ENCODE measurements at places on chromosomes 16 and 17.
A peak's percentile ranks its signal among the peaks of the same experiment; 100 is the strongest.

- DNase-seq: peak; percentile 86
These were observed 641 bp upstream of the CBX2 start for GRCh38 chr17:79777120-79777893.

DNA sequence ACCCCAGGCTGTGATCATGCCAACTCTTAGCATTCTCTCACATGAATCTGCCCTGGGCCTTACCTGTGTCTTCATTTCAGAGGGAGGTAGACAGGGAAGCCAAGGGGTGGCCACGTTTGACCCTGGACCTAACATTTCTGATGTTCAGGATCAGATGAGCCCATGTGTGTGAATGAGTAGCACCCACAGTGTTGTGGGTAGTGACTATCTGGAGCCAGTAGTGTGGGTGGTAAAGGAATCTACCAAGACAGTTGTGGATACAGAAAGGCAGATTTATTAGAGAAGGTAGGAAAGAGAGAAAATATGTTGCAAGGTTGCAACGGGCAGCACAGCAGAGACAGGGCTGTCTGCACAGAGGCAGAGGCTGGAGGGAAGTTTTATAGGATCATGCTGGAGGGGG is 60.5 kb downstream of the TK2 start:
- DNase-seq: no peak

- no peak for DNase-seq
These were observed 96.4 kb upstream of the C16orf82 start for GRCh38 chr16:26970292-26970691.

DNA sequence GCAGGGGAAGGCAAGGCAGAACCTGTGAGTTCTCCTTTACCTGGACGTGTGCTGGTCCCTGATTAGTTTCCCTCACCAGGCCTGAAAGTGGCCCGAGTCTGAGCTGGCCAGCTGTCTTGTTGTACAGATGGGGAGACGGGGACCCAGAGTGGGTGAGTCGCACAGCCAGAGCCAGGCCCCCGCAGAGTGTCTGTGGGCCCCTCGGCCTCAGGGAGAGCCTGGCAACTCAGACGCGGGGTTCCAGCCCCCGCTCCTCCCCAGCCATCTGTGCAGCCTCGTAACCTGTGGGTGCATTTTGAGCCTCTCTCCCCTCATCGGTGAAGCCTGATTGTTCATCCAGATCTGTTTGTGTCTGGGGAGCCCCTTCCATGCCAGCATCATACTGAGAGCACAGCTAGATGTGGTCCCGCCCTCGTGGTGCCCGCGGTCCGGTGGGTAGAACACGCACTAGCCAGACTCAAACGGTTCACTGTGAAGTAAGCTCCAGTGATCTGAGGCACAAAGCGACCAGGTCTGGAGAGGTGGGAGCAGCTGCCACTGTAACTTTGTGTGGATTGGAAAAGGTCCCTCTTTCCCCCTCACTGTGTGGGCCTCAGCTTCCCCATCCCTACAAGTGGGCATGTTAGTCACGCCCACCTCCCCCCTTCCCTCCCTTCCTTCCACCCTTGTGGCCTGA is 6.0 kb upstream of the NDRG4 start:
- no peak for DNase-seq

DNA sequence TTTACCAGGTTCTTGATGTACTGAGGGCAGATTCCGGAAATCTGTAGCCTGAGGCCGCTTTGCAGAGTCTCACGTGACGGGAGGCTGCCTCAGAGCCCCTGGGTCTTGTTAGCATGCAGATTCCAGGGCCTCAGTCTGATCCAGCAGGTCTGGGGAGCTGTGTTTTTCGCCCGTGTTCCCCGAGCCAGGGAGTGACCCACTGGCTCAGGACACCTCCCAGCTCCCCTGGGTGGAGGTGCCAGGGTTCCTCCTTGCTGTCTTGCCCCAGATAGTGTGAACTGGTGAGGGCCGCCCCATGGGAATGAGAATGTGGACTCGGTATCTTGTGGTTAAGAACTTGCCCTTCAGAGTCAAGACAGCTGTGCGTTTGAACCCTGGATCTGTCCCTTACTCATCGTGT is 98.6 kb downstream of the OR1D5 start:
- DNase-seq: no peak

DNA sequence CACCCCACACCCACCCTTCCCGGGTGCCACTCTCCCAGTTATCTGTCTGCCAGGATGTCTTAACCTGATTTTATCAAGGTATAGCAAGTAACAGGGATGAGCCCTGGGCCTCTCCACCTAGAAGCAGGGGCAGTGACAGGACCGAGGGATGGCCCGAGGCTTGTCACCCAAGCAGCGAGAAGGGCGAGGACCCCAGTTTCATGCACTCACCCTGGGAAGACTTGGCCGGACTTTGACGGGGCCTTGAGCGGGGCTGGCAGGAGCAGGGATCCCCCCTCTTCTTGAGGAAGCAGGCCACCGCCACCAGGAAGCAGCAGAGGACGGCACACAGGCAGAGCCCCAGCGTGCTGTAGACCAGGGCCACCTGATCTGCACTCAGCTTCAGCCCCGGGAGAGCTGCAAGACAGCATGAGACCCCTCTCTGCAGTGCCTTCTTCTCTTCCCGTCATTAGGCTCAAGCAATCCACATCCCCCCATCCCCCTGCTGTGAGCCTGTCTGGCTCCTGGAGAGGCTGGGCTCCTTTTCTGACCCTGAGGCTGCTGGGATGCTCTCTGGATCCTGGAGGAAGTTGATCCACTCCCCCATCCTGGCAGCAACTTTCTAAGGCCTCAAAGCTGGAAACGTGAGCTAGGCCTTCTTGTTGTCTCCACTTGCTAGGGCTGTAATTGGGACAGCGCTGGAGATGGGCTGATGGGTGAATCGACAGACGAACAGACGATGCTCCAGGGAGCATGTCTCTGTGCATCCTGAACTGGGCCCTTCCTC is 31.6 kb downstream of the TNFRSF13B start:
- DNase-seq: no peak

DNA sequence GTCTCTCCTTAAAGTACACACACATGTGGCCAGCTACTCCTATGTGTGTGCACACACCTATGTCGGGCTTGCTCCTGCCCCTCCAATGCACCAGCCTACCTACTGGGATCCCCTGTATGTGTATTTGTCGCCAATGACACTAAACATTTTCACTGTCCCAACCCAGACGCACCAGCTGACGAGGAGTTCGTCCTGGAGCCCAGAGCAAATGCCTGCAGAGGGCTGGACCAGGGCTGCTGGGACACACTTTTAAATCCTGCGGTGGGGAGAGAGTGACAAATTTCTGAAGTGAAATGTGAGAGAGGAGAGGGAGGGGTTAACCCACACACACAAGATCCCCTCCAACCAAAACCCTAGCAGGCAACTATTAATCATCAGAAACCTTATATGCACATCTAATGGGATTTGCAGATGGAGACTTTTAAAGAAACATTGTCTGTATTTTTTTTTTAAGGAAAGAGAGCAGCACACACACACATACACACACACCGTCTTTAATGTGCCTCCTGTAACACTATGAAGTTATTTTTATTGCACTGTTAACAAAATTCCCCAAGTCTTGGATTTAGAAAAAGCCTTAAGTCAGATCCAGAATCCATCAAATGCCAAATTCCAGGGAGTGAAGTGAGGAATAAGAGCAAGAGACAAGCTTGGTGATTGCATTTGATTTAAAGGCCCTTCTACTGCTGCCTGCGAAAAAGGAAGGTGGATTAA is at the start of gene MEOX1:
TSS of gene MEOX1 (minus strand) at position 224 of the 714 bp plus-strand sequence. CDS start 388 bp downstream, outside the sequence.
- peak; percentile 84 for DNase-seq

- DNase-seq: no peak
These were observed 677 bp upstream of the RANGRF start for GRCh38 chr17:8287651-8288335.

- DNase-seq: no peak
These were observed 327.0 kb downstream of the XYLT1 start for GRCh38 chr16:17143546-17144419.

DNA sequence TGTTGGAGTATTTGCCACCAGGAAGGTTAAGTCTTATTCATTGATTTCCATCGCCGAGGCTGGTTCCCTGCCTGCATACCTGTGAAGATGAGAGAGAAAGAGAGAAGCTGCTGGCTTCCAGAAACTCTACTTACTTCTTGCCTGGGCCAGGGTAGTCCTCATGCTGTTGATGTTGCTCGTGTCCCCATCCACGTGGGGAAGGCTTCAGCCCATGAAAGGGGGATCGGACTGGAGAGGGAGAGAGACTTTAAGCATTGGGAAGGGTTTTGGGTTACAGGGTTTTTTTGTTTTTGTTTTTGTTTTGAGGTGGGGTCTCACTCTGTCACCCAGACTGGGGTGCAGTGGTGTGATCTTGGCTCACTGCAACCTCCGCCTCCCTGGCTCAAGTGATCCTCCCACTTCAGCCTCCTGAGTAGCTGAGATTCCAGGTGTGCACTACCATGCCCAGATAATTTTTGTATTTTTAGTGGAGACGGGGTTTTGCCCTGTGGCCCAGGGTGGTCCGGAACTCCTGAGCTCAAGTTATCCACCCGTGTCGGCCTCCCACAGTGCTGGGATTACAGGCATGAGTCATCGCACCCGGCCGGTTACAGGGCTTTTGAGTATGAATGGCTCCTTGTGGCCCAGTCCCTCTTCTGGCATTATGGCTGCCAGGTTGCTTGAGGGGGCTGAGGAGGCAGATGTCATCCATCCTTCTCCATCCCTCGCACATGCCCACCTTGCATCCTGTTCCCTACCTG is 26.6 kb downstream of the ITGB3 start:
- DNase-seq: no peak

DNA sequence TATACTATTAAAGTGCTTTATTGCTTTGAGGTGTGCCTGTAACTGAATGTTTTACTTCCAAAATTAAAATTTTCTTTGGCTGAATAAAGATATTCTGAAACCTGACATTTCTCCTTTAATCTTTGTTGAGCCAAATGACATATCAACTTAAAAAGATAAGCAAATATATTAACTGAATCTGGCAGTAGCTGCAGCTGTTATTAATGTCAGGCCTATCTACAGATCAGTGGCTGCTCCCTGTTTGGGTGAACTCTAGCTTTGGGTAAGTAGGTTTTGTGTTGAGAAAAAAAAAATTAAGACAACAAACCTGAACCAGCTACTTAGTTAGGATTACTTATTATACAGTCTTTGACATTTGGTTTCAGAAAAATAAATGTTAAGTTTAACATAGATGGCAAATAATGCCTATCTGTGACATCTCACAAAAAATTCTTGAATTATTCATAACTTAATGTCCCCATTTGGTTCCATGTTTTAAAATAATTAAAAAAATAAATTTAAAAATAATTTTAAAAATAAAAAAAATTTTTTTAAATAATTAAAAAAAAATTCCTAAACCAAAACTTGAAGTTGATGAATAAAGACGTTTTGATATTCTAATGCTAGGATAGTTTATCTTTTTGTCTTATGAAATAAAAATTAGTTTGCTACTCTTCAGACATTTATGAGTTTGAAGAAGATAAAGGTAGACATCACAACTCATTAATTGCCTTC is 19.8 kb downstream of the CPD start:
- DNase-seq: no peak

GRCh38 chr17:34413443-34414119 is 50.5 kb upstream of the CCL1 start:
- no peak for DNase-seq

DNA sequence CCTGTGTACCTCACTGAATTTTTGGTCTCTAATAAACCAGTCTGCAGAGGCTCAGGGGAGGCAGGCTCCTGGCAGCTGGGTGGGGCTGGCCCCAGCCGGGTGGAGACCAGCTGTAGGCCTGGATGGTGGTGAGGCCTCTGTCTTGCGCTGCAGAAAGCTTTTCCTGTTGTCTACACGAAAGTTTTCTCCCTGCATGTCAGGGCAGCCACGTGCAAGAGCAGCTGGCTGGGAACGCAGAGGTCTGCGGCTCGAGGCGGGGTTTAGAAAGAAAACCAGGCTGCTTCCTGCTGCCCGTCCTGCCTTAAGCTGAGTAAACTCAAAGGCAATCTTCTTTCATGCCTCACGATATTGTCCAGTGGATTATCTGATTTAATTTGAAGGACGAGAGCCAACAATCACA is 2.4 kb downstream of the SERPINF1 start:
- DNase-seq: no peak

- no peak for DNase-seq
These were observed 7.4 kb downstream of the GFAP start for GRCh38 chr17:44907729-44908470.

- no peak for DNase-seq
These were observed 61.5 kb upstream of the BCAR1 start for GRCh38 chr16:75312875-75313274.

Measured in muscle of back (tissue), 13 donors.